Hippocampal formation (tissue), 2 donors: ENCODE measurements at places on chromosomes 5 and 9.

DNA sequence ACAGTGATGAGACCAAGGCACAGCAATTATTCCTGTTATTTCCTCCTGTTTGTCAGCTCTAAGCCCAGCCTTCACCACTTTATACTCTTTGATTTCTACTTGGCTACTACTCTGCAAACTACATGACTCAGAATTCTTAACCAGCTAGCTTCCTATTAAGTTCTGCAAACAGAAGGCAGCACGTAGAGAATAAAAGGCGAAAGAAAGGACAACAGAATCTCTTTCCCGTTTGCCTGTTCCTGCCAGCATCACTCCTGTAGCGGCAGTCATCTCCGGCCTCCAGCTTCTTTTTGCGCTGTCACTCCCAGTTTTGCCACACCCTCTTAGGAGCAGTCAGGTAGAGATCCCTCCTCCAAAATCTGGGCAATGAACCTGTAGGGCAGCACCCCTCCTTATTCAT lies 29.9 kb downstream of the DPYSL3 start:
- no peak for DNase-seq

DNA sequence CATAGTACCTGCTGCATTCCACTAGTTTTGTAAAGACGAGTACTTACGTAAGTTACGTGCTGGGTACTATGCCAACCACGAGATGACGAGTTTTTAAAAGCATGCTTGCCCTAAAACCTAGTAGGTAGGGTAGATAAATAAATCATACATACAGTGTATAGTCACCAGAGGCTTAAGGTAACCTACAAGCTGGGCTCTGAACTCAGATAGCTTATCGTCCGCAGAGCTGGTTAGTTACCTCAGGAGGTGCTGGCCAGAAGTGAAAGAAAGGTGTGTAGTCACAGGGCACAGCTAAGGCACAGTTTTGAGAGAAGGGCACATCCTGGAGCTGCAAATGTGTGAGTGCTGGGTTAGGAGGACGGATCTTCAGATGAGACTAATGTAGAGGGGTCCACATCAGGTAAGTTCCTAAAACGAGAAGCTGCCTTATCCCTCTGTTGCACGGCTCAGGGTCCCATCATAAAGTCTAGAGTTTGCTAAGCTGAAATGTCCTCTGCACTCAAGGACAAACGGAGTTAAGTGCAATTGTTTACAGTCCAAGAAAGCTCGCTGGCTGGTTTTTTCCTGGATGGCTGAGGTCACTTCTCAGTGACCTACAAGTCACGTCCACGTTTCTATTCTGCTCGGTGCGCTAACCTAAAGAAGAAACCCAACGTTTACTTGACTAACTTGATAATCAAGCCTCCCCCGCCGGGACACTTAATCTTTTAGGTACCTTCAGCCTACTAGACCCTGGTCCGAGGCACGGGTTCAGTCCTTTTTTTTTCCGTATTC lies 1.1 kb upstream of the SNX24 start:
- DNase-seq = no peak

GRCh38 chr9:26462751-26463150 lies 429.9 kb downstream of the CAAP1 start:
- no peak for DNase-seq

GRCh38 chr5:106759152-106759551 lies 911.6 kb downstream of the EFNA5 start:
- no peak for DNase-seq
